ENCODE measurements at places on chromosomes 16 and 17. TPM values are rescaled to one million over a fixed set of nuclear protein-coding genes. Genes with fewer than 3 reads are reported as not detected.

- peak; percentile 77 for DNase-seq
Observed at GRCh38 chr16:23801378-23801777, 34.4 kb upstream of the PRKCB start.

GRCh38 chr17:61404913-61405685 lies 5.5 kb downstream of the TBX2 start:
- DNase-seq: no peak

- DNase-seq: no peak
Observed at GRCh38 chr17:65402513-65403496, 158.6 kb downstream of the AXIN2 start.

DNA sequence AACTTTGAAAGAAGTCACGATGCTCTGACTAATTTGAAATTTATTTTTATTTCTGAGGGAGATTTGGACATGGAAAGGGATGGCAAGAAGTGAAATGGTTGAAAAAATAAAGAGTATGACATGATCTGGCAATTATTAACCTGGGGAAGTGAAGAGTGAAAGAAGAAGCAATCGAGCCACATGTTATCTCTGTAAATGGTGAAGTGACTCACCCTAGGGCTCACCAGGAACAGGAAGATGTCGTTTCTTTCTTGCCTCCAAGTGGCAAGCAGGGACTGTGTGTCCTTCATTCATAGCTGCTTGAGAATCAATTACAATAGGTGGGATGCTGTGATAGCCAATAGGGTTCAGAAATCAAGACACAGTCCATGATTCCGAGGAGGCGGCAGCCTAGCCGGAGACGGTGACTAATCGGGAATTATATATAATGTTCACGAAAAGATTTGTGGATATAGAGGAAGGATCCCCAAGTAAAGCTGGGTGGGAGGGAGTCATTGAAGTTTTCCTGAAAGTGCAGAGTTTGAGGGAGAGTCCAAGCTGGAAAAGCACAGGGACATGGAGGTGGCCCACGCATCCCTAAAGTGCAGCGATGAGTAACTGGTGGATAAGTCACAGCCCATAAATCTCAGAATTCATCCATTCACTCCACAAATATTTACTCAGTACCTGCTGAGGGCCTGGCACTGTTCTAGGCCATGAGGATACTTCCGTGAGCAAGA lies 18.2 kb upstream of the KRT20 start:
- no peak for DNase-seq

Gene CTCF
- total RNA-seq: 54.6 TPM

GRCh38 chr16:76232704-76233103 lies 44.5 kb upstream of the CNTNAP4 start:
- no peak for DNase-seq

DNA sequence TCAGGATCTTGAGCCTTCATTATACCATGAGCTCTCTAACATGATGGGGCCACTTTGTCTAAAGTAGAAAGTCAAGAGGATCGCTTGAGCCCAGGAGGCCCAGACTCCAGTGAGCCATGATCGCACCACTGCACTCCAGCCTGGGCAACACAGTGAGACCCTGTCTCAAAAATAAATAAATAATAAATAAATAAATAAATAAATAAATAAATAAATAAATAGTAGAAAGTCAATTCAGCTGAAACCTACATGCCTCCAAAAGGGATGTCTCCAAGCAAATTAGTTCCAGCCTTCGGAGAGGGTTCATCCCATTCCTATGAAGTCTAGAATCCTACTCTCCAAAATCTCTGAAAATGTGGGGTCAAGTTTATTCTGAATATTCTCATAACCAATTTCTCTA lies 26.0 kb downstream of the C17orf67 start:
- DNase-seq: no peak

Gene ZNF75A
- total RNA-seq: 36.7 TPM

DNA sequence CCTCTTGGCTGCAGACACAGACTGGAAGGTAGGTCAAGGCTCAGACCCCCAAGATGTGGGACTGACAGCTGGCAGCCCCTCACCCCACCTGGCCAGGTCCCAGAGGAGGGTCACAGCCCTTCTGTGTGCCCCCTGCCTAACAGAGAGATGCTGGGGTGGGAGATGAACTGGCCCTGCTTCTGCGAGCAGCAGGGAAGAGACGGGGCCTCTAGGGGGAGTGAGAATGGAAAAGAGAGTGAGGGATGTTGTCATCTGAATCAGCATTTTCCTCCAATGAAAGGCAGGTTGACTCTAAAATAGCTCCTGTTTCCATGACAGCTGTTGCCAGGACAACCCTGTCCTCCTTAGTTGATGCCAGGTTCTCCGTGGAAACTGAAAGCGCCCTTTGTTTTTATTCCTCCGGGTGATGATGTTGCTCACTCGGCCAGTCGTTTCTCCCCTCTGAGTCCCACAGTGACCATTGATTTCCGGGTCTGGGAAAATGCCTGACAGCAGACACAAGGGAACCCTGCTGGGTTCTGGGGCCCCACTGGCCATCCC lies 4.9 kb upstream of the NDRG4 start:
- peak; percentile 82 for DNase-seq

GRCh38 chr17:4476511-4477070 lies 22.1 kb upstream of the SPNS2 start:
- peak; percentile 83 for DNase-seq

DNA sequence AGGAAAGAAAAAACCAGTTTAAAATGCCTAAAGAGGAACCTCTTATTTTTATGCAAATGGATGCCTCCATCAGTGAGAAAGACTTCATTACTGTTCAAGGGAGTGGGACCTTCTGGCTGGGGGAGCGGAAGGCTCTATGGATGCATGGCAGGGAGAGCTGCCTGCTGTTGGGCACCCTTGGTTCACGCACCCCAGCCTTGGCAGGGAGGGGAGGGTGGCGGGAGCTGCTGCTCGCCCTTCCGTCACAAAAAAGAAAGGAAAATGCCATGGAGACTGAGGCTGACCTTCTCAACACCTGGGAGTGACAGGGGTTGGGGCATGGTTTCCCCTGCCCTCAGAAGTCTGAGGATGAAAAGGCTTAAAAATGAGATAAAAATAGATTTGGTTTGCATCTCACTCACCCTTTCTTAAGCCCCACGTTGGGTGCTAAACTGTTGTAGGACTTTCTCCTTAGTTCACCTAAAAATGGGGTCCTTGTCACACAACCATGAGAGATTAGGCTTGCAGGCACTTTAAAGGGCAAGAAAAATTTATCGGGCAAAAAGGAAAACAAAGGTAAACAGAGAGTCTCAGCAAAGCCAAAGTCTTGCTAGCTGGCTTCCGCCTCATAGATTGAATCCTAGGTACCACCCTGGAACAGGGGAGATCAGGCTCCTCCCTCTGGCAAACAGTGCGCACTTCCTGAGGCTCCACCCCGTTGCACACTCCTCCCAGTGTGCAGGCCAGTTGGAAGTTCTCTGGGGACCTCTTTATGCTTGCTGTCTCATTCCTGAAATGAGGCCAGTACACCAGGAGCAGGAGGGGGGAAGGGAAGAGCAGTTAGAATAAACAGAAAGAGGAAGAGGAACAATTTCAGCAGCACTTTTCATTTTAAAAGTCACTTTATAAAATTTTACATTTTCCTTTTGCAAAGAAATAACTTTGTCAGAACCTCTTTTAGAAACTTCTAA lies 31.6 kb downstream of the PHKB start:
- peak; percentile 75 for DNase-seq

- DNase-seq: no peak
Observed at GRCh38 chr17:35717475-35717874, 14.0 kb upstream of the RASL10B start.

Gene GTF3C1
- total RNA-seq: 72.5 TPM

DNA sequence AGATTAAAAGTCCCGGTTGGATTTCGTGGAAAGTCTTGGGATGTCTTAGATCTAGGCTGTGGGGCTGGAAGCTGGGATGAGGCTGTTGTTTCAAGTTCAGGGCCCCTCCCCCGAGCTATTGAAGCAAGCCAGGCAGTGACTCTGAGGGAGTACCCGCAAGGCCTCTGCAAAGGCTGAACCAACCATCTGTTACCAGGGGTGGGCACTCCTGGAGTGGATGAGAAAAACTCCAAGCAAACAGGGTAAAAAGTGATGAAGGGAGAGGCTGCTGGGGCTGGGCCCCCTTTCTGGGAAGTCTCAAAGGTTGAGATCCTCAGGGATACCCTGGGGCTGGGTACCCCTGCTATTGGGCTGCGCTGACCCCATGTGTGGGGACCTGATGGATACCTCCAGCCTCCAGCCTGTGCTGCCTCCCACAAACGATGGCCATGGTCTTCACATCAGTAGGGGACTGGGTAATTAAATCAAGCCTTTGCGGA lies 82.4 kb upstream of the KIFC3 start:
- DNase-seq: no peak
